ENCODE measurements at places on chromosomes 7 and 10. TPM values are rescaled to one million over a fixed set of nuclear protein-coding genes. Genes with fewer than 3 reads are reported as not detected.

- DNase-seq: no peak
Observed at GRCh38 chr7:77565917-77566316, 28.8 kb downstream of the PTPN12 start.

DNA sequence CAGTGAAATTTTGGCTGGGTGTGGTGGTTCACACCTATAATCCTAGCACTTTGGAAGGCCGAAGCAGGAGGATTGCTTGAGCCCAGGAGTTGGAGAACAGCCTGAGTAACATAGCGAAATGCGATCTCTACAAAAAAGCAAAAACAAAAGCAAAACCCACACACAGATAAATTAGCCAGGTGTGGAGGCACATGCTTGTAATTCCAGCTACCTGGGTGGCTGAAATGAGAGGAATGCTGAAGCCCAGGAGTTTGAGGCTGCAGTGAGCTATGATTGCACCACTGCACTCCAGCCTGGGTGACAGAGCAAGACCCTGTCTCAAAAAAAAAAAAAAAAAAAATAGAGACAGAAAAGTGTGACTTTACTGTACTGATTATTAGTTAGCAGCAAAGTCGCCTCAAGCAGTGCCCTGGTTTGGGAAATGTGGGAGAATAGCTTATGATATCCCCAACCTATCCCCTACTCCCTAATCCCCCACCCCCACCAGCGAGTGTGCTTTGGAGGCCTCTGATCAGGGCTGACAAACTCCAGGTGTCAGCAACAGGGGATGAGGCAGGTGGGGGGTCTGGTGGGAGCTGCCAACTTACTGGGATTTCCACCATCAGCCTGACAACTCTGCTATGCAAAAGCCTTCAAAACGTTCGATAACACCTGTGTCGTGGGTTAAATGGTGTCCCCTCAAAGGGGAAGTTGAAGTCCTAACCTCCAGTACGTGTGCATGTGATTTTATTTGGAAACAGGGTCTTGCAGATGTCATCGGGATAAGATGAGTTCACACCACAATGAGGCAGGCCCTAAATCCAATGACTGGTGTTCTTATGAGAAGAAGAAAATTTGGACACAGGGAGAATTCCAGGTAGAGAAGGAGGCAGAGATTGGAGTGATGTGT, 124.7 kb upstream of the SDK1 start:
- DNase-seq: no peak

Gene TAF5
- 6.3 TPM for total RNA-seq

DNA sequence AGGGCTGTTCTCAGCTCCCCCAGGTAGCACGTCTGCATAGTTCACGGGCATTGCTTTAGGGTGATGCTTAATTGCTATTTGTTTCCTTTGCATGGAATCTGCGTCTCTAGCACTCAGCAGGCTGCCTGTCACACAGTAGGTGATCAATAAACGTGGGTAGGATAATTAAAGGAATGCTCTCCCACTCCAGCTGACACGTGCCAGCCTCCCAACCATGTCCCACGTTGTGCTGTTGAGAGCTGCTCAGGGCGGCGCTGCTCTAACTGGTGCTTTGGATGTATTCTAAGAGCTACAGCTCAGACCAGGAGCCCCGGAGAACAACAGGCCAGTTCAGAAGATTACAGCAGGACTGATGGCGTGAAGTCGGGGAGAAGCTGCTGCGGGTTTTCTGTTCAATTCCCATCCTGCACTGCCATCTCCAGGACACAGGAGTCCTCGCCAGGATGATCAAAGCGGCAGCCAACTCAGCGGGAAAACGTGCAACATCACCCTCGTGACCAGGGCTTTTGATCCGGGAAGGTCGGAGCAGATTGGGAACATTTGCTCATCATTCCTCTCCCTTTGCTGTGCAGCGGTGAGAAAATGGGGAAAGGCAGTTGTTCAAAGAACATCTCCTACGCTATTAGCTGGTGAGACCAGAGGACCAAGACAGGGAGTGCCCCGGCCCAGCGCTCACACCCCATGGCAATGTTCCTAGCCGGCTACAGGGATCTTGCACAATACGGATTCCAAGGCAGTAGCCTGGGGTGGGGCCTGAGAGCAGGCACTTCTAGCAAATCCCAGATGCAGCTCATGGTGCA, 50.5 kb upstream of the FOXK1 start:
- DNase-seq: peak; percentile 88

GRCh38 chr7:157670490-157671357, 333.9 kb downstream of the DNAJB6 start:
- peak; percentile 16 for DNase-seq

- no peak for DNase-seq
Observed at GRCh38 chr7:155292680-155293226, 4.9 kb upstream of the INSIG1 start.
